ENCODE measurements at places on chromosomes 2 and 18.

GRCh38 chr18:3660739-3661515 lies 211.0 kb downstream of the TGIF1 start:
- no peak for DNase-seq

DNA sequence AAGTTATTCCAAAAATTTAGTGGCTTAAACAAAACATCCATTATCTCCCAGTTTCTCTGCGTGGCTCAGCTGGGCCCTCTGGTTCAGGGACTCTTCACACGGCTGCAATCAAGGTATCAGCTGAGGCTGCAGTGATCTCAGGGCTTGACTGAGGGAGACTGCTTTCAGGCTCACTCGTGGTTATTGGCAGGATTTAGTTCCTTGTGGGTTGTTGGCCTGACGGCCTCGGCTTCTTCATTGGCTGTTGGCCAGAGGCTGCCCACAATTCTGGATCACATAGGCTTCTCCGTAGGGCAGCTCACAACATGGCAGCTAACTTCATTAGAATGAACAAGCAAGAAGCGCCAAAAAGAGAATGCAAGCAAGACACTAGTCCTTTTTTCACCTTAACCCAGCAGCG lies 90.1 kb downstream of the ABI2 start:
- no peak for DNase-seq

GRCh38 chr18:29234751-29235150 lies 1057.8 kb upstream of the CDH2 start:
- DNase-seq, result no peak

- DNase-seq, result no peak
These were observed 959.4 kb upstream of the CELF4 start for GRCh38 chr18:38525039-38525438.

- no peak for DNase-seq
These were observed 148.6 kb downstream of the LRATD1 start for GRCh38 chr2:14781142-14781541.

- DNase-seq, result peak; percentile 47
These were observed 715.7 kb upstream of the NXPH2 start for GRCh38 chr2:139495851-139496250.
